ENCODE measurements at places on chromosomes 11 and 22.

- DNase-seq: peak; percentile 59
Observed at GRCh38 chr22:42780070-42780540, 59.4 kb upstream of the A4GALT start.

DNA sequence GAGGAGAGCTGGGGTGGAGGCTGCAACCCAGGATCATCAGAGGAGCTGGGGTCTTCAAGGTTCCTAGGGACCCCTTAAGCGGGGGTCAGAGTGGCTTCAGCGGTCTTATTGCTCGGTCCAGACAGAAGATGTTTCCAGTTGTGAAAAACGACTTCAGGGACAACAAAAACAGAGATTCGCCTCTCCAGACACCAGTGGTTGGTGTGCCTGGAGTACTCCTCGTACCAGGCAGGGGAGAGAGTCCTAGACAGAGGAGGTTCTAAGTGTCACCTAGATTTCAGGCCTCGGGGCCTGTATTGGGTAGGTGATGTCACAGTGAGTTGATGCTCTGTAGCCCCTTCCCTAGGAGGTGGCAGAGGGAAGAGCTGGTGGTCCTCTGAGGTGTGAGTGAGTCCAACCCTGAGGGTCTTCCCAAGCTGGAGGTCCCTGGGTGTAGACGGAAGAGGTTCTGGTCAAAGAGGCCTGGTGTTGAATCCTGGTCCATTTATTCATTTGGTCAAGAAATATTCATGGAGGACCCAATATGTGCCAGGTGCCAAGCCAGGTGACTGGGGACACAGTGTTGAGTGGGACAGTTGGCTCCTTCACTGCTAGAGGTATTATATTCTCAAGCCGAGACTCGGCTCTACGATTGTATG is 4.4 kb upstream of the IGLL5 start:
- no peak for DNase-seq

- no peak for DNase-seq
Observed at GRCh38 chr11:109586789-109587188, 164.8 kb downstream of the C11orf87 start.

DNA sequence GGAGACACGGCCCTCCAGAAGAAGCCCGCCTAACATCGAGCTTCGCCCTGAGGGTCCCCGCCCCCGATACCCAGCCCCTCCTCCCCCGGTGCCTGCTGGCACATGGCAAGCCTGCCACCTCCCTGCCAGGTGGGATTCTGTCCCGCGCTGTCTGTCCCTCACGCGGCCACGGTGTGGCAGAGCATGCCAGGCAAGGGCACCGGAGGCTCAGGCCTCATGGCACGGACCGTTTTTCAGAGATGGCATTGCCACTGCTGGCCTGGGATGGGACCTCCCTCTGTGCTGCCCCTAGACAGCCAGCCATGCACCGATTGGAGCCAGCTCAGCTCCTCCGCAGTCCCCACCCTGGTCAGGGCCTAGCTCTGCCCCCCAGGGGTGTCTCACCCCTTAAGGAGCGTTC is 19.4 kb downstream of the MRPL23 start:
- no peak for DNase-seq

DNA sequence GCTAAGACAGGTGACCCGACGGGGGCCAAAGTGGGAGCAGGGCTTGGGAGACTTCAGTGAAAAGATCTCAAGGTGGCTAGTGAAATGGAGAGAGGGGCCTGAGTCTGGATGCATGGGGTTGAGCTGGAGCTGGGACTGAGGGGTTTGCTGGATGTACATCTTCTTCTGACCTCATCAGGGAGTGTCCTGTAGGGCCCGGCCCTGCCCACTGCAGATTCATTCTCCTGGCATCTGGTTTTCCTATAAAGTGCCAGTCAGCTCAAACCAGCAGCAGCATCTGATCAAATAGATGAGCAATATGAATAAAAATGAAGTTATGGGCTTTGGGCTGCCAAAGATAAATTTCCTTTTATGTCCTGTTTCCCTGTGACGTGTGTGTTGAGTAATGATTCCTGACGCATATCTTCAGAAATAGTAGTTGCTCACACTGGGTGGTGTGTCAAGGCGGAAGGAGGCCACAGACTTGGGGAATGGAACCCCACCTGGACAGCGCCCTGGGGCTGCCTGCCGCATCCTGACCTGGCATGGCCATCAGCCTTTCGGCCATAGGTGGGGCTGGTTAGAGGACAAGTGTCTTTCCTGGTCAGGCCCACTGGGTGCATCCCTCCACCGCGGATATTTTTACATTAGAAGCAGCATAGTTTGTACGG is 135.4 kb downstream of the OSBP2 start:
- peak; percentile 98 for DNase-seq

DNA sequence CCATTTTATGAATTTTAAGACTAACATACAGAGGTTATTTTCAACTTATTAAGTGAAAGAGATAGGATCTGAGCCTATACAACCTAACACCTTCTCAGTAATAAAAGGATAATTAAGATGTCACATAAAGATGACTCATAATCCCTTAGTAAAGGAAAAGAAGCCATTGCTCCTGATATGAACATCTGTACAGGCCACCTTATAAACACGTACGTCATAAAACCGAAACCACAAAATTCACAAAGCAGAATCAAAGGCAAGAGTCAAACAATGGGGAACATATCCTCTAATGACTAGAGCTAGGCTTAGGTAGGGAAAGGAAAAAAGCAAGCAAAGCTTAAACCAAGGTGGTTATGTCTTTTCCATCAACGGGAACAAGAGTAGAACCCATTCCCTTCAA is 103.5 kb downstream of the KCNA4 start:
- peak; percentile 2 for DNase-seq

DNA sequence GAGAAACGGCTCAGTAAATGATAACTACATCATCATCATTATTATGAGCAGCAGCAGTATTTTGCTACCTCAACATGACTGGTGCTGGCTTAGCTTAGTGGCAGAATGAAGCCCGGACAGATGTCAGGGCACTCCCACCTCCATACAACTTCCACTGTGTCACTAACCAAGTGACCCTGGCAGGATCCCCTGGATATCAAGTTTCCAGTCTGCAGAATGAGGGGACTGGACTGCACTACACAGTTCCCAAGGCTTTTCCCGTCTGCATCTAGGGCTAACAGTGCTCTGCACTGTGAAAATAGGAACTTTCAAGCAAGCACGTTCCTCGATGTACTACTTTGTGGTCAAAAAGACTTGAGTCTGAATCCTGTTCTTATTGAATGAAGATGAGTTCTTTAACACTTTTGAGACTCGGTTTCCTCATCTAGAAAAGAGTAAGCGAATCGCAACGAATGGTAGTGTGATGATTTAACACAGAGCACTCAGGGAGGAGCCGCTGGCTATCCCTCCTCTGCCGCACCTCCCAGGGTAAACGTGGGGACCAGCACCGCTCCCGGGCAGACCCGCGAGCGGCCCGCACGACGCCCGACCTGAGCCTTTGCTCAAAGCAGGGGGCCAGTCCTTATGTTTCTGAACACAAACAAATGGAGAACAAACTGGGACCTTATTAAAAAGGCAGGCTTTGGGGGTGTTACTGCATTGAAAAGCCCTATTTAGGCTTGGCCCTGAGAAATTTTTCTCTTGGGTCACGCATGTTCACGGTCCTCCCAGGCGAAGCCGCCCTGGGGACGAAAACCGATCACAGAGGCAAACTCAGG is 910 bp downstream of the CLTCL1 start:
- no peak for DNase-seq

GRCh38 chr11:125079878-125080530 is 16.9 kb downstream of the SLC37A2 start:
- DNase-seq: no peak

DNA sequence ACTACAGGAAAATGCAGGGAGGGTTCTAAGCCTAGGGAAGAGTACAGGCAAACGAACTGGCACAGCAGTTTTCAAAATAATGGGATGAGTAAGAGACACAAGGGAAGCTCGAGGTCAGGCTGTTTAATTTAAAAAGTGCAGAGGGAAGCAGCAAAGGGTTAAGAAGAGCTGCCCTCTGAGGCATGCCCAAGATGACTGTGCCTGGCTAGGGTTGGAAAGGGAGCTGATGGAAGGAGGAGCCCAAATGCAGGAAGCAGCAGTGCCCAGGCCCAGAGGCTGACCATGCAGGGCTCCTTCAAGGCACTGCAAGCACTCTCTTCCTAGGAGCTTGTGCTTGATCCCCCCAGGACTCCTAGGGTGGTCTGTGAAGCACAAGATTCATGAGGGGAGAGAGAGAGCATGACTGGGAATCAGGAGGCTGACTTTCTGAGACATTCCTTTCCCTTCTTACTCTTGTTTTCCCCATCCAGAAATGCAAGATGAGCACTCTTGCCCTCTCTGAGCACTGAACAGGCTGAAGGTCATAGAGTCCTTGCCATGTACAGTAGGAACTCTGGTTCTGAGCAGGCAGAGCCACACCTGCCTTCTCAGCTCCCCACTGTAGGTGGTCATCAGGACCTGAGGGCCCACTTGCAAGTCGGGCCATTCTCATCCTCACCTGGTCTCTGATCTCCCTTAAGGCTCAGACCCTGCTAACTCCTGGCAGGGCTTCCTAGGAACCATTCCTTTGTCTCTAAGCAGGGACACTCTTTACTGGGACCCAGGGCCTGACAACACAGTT is 46.7 kb upstream of the DRD2 start:
- DNase-seq: no peak

DNA sequence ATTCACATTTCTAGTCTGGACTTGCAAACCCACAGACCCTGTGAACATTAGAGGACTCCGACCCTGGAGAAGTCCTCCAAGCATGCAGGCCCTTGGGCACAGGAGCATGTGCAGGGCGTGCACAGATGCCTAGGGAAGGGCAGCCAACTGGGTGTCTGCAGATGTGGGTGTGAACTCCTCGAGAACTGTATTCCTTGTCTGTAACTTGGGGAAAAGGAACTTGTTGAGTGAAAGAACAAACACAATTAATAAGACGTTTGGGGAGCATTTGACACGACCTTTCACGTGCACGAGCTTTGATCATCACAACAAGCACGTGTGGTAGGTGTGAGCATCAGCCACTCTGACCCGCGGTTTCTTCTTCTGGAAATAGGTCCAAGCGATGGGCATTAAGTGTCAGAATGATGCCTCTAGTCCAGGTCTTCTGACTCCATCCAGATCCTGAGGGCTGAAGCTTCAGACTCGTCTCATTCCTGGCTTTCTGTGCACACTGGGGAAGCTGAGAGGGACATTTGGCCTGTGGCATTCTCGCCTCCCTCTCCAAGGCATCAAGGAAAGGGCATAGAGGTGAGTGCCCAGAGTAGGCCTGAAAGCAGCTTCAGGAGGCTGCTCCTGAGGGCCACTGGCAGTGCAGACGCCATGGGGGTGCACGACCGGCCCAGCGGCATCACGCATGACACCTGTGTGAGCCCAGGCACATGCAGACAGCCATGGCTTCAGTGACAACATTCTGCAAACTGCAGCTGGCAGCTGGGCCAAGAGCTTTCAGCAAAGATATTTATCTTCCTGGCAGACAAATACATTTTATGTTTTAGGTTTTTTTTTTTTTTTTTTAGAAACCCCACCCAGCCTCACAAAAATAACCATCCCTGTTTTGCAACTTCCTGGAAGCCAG is 32.5 kb downstream of the ALX4 start:
- no peak for DNase-seq

DNA sequence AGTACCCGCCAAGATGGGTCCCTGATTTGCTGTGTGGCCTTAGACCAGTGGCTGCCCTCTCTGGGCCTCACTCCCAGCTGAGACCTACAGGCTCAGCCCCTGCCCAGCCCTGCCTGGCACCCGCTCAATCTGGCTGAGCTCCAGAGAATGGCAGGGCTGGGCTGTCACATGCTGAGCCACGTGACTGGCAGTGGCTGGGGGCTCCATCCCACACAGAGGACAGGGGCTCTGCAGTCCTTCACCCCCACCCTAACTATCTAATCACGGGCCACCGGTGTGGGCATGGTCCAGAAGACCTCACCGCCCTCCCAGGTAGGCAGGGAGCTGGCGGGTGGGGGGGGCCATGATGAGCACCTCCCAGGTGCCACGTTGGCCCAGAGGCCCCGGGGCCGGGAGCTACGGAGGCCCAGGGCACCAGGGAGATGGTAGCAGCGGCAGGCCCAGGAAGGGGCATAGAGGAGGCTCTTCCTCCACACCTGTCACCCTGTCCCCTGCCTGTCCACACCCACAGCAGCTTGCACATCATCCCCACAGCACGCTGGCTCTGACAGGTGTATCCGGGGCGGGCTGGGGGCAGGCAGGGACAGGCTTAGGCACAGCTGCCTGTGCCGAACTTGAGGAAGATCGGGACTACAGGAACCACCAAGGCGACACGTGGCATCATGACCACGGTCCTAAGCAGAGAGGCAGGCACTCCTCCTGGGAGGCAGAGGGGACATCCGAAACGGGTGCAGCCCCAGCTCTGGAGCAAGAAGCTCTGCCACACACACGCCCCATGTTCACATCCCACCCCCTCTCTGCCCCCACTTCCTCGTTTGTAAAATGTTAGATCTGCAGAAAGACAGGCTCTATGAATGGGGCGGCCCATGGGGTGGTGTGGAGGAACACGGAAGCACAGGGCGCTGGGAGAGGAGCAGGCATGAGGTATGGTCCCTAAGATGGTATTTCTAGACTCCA is 1.5 kb upstream of the ALDH3B1 start:
- no peak for DNase-seq

DNA sequence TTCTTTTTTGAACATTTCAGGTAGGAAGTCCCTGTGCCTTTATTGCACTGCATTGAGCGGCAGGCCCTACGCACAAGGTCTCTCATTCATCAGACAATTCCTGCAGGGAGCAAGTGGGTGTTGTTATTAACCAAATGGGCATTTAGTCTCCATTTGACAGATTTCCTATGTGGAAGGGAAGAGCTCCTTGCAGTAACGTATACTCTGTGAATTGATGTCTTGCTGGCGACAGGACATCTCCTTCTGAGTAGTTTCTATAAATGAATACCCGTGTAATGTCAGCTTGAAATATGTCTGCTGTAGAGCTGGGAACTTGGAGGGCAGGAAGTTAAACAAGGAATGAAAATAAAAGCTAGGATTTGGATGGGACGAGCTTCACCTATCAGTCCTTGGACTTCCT is 3.7 kb downstream of the OR5B21 start:
- DNase-seq: no peak

DNA sequence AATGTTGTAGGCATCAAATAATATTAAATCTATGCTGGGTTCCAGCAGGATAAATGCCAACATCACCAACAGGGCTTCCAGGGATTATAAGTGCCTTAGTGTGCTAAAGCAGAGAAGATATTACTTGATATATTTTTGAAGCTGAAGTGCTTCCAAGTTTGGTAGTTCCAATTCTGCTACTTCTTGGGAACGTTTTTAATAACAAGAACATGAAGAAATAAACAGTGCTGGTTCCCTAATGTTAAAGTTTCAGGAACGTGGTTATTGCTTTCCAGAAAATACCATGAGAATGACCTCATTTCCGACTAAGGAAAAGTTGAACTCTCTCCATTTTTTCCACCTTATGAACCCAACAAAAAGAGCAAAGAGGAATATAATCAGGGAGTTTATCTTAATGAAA is 4.6 kb upstream of the RNF185 start:
- DNase-seq: no peak

Measured in epithelial cell of prostate (primary cell).